ENCODE measurements at places on chromosomes 7 and 10.

DNA sequence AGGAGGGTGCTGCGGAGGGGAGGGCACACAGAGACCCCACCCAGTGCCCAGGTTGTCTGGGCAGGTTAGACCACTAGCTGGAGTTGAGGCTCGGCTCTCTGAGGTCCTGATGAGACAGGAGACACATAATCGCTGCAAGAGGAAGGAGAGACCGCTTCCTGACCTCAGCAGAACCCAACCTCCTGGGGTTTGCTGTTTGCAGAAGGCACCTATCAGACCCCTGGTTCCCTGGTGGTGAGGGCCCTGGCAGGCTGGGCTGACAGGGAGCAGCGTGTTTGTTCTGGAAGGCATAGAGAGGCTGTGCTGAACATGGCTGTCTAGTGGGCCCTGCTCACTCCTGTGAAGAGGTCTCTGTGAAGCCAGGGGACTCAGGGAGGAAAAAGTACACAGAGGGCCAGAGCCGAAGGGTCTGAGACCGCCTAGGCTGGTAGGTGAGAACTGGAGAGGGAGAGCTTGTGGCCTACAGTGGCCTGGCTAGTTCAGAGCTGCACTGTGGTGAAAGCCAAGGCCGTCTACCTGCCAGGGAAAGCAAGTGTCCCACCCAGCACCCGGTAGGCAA lies 39.4 kb upstream of the NPFFR1 start:
- no peak for DNase-seq

GRCh38 chr7:83861-84632 lies 108.3 kb upstream of the FAM20C start:
- no peak for DNase-seq

GRCh38 chr7:78169992-78170391 lies 371.4 kb downstream of the PHTF2 start:
- DNase-seq: no peak

- no peak for DNase-seq
Measured at GRCh38 chr10:7314170-7314569, 96.7 kb downstream of the SFMBT2 start.

DNA sequence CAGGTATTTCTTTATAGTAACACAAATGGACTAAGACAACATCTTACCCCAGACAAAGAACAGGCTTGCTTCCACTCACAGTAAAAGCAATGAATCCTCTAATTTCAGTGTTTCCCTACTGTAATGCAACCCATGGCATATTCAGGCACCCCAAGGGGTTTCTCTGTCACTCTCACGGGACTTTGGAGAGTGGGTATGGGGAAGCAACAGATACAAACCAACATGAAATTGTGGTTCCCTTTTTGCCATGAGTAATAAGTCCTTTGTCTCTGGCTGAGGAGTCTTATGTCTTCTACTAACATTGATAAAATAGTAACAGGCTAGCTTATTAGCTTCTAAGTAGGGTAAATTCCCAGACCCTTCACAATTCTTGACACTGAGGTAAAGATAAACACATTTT lies 51.4 kb upstream of the AOAH start:
- DNase-seq: no peak

GRCh38 chr10:95785942-95786669 lies 30.1 kb downstream of the ENTPD1 start:
- no peak for DNase-seq

GRCh38 chr7:151013356-151013732 lies 10.9 kb downstream of the ATG9B start:
- DNase-seq: no peak

All from spinal cord (tissue), 10 donors.